ENCODE measurements at places on chromosomes 16 and 17. TPM values are rescaled to one million over a fixed set of nuclear protein-coding genes. Genes with fewer than 3 reads are reported as not detected.

DNA sequence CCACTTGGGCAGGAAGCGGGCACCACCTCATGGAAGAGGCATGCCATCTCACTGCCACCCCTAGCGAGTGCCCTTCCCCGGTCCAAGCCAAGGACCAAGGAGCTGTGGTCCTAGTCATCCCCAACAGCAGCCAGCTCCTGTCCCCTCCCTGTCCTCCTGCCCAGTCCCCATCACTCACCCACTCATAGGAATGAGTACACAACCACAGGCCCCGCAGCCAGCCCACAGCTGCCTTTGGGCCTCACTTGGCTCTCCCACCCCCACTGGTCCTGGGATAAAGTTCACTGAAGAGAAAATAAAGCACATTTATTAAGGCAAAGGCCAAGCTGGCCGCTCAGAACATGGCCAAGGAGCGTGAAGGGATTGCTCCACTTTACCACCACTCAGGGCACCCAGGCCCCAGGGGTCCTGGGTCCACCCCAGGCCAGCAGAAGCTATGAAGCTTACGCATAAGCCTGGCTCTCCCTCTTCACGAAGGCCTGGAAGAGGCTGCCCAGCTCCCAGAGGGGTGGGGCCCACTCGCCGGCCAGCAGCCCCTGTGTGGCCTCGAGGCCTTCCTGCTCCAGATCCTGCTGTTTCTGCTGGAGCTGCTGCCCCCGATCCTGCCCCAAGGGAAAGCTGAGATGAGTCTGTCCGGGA is 3.6 kb downstream of the SCRN2 start:
- H3K4me1 ChIP-seq: peaks cover 35% of the 10 kb centered on the region
- H3K4me3 ChIP-seq: no peak overlapping the region
- no peak overlapping the region for H3K27ac ChIP-seq
- peaks cover 1% of the 10 kb centered on the region for H3K27me3 ChIP-seq
- H3K36me3 ChIP-seq: peaks cover 8% of the 10 kb centered on the region

DNA sequence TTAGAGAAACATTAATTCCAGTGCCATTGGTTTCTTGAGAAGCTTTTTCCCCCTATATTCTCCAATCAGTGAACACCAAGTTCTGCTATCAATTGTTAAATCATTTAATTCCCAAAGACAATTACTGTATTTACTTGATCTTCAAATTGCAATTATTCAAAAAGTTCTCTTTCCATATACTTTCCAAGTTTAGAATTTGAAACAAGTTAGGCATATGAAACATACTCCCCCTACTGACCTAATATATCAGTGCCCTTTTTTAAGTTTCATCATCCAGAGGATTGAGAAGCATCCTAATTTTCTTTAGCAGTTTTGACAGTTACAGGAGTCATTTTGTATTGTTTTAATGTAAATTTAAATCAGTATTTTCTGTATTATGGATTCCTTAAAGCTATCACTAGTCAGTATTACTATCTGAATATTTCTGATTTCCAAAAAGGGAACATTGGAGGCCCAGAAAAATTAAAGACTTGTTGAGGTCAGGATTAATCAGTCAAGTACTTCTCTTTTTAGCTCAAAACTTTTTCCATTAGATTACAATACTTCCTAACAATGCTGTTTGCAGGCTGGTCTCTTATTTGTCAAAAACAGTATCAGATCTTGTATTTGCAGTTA is 16.3 kb downstream of the MEIOC start:
- DNase-seq: no peak
- no peaks in the 10 kb centered on the region for H3K4me1 ChIP-seq
- H3K27me3 ChIP-seq: no peaks in the 10 kb centered on the region
- H3K36me3 ChIP-seq: no peaks in the 10 kb centered on the region

DNA sequence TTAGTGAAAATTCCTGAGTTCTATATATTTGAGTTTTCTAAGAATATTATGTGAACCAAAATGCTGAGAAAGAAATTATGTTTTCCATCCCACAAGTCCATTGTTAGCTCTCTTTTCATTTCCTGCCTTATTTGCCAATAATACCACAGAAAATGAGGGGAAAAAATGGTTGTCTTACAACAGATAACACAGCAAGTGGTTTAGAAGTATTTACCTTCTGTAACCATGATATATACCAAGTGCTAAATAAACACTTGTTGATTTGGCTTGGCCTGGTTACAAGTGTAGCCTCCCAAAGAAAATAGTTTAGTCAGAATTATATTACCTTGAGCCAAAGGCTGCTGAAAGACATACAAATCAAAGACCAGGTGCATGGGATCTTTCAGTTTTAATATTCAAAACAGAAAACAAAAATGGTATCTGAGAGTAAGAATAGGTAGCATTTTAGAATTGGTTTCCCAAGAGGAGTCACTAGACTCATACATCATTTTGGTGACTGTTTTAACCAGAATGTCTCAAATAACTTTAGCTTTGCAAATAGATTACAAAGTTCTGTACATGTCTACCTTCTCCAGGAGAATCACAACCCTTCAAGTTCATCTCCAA is 439.8 kb upstream of the DYNLRB2 start:
- DNase-seq: no peak
- no peaks in the 10 kb centered on the region for H3K4me1 ChIP-seq
- H3K4me3 ChIP-seq: no peak overlapping the region
- peaks cover 3% of the 10 kb centered on the region for H3K27me3 ChIP-seq
- no peak overlapping the region for H3K27ac ChIP-seq
- no peaks in the 10 kb centered on the region for H3K36me3 ChIP-seq

The MYH1 gene
- total RNA-seq: not detected

The CIITA gene
- total RNA-seq: 12.0 TPM

The CCDC40 gene
- 0.15 TPM for total RNA-seq

Data from activated T-helper 1 cell treated with anti-CD3 and anti-CD28 coated beads, Interleukin-12 subunit alpha, Interleukin-12 subunit beta, Interleukin-2, Interleukin-4 antibody, amounts not matched to agents 30 ng/mL and 10 ng/mL and 1 ng/mL, durations not matched to agents 14 hours and 24 hours and 36 hours (primary cell).